ENCODE measurements at places on chromosomes 3 and 15. TPM values are rescaled to one million over a fixed set of nuclear protein-coding genes. Genes with fewer than 3 reads are reported as not detected.

Gene GPR149
- polyA plus RNA-seq: not detected

Gene FBXW12
- not detected for polyA plus RNA-seq

Gene SIN3A
- polyA plus RNA-seq: 19.9 TPM

Gene SLC12A8
- 5.7 TPM for polyA plus RNA-seq

Gene CD86
- 10.5 TPM for polyA plus RNA-seq

Gene GOLGA6B
- not detected for polyA plus RNA-seq

Gene TUBGCP4
- 5.4 TPM for polyA plus RNA-seq

Gene NPRL2
- 21.9 TPM for polyA plus RNA-seq

Gene BOC
- 3.2 TPM for polyA plus RNA-seq

Gene DAZL
- not detected for polyA plus RNA-seq

Gene ACTRT3
- polyA plus RNA-seq: 2.5 TPM

Gene GPD1L
- 20.5 TPM for polyA plus RNA-seq

Gene TNFSF10
- polyA plus RNA-seq: 22.9 TPM

Gene LAMB2
- polyA plus RNA-seq: 153 TPM

Gene ZNF660
- 1.1 TPM for polyA plus RNA-seq

Gene SMCO1
- polyA plus RNA-seq: not detected

Gene TMEM212
- polyA plus RNA-seq: 1.5 TPM

Gene SGO1
- 0.44 TPM for polyA plus RNA-seq

Gene FOXL2
- polyA plus RNA-seq: not detected

Gene REC114
- 0.15 TPM for polyA plus RNA-seq

Gene P3H2
- polyA plus RNA-seq: 18.6 TPM

Gene HAPLN3
- polyA plus RNA-seq: 3.9 TPM

Gene PLS1
- 13.3 TPM for polyA plus RNA-seq

Gene ZSCAN2
- 3.7 TPM for polyA plus RNA-seq

Gene SLC35A5
- 16.9 TPM for polyA plus RNA-seq

Gene ROPN1
- polyA plus RNA-seq: not detected

Gene KLHDC8B
- 32.5 TPM for polyA plus RNA-seq

Gene CYP1A1
- polyA plus RNA-seq: 15.0 TPM

Gene CD96
- 0.69 TPM for polyA plus RNA-seq

Gene SUSD5
- 0.17 TPM for polyA plus RNA-seq

Gene P2RY13
- polyA plus RNA-seq: 2.2 TPM

Gene TMEM40
- 6.0 TPM for polyA plus RNA-seq

Gene LARP6
- 5.0 TPM for polyA plus RNA-seq

Gene CXCR6
- polyA plus RNA-seq: 1.0 TPM

Gene COL8A1
- 19.5 TPM for polyA plus RNA-seq

Gene SLC28A2
- polyA plus RNA-seq: 0.23 TPM

Gene SLC51A
- polyA plus RNA-seq: 0.73 TPM

Gene CHRNA5
- polyA plus RNA-seq: 0.73 TPM

Gene SLC26A6
- polyA plus RNA-seq: 22.9 TPM

Gene AMT
- polyA plus RNA-seq: 3.8 TPM

Gene ROPN1B
- 0.14 TPM for polyA plus RNA-seq

Gene NR2C2
- polyA plus RNA-seq: 9.2 TPM

Gene CA12
- polyA plus RNA-seq: 3.1 TPM

Gene SERINC4
- 0.24 TPM for polyA plus RNA-seq

Gene TP63
- polyA plus RNA-seq: 1.1 TPM

Gene ITGA11
- polyA plus RNA-seq: 0.39 TPM

Gene CFAP20DC
- polyA plus RNA-seq: 0.47 TPM

Gene NGLY1
- 19.1 TPM for polyA plus RNA-seq

Gene PXK
- polyA plus RNA-seq: 22.4 TPM
